ENCODE measurements at places on chromosomes 4 and X.

DNA sequence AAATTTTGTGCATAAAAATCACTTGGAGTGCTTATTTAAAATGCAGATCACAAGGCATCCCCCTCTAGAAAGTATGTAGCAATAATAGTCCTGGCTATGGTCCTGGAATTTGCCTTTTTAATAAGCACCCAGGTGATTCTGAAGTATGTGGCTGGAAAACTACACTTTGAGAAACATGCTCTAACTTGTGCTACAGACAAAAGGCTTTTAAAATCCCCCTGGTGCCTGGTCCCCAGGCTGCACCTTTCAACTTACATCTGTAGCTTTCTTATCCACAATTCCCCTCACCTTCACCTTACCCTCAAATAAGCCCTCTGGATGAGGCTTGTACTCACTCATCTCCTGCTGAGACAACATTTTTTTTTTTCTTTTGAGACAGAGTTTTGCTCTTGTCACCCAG, 21.1 kb downstream of the ART3 start:
- DNase-seq: no peak

DNA sequence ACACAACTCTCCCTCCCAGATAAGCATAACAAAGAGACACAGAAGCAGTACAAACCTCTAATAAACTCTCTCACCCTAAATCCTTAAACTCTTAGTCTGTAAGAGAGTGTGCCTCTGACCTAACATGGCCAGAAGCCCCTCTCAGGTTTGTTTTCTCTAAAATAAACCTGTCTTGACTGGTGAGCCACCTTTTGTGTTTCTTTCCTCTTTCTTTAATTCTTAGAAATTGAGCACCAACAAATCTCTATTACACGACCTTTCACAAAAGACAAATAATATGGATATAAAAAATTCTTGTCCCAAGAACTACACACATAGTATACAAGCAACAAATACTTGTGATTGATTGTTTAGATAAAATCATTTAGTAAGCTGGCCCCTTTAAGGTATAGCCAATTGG, 573.7 kb downstream of the EPHA5 start:
- no peak for DNase-seq

GRCh38 chrX:9110808-9111207, 76.9 kb upstream of the FAM9B start:
- DNase-seq: no peak

- peak; percentile 2 for DNase-seq
These were observed 502.3 kb upstream of the DIAPH2 start for GRCh38 chrX:96182366-96182765.

DNA sequence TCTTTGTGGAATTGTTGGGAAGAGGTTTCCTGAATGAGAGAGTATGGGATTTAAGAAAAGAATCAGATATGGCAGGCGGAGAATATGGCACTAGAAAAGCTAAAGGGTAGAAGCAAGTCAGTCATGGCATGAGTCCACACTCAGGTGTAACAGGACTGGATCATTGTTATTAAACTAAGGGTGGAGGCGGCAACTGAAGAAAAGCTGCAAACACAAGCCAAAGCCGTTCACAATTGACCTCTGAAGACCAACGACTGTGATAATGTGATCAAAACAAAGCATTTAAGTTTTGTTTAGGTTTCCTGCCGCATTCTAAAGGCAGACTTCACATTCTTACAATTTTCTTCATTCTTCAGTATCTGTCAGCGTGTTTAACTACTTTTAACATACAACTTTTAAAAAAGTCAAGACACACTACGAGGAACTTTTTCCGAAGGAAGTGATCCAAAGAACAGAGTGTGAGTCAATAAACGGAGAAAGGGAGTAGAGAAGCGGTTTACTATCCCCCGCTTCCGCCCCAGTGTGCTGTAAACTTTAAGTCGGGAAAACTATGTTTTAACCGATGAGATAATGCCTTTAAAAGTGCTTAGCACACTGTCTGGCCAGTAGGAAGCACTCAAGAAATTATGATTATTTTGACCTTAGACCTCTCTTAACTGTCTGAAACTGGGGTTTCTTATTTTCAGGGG, 909 bp upstream of the SLAIN2 start:
- DNase-seq: no peak

DNA sequence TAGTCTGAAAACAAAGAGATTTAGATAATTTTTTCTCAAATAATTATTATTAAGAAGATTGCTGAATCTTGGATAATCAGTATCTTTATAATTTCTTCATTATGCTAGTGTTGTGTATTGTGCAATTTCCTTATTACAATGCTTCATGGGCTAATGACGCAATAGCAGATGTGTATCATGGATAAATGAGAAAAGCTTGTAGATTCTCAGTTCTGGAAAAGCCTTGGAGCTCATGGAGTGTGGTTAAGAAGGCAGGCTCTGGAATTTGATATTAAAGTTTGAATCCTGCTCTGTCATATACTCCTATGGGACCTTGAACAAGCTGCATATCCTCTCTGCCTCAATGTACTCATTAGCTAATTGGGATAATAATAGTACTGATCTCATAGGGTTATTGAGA, 18.9 kb upstream of the CXCL8 start:
- DNase-seq: no peak

- DNase-seq: no peak
These were observed 84.5 kb downstream of the CT47B1 start for GRCh38 chrX:120791013-120791643.

DNA sequence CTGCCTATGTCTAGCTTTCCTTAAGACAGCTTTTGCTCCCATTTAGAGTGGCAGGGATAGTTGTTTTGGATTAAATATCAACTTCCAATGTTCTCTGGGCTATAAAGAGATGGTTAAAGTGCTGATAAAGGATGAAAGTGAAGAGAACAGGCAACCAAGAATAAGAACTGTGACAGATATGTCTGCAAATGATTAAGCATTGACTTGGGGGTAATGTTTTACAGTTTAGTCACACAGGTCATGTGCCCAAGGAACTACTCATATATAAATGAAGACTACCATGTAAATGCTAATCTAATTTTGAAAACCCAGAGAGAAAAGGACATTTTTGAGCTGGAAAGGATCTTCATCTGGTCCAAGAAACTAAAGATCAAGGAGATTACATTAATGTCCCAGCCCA, 42.1 kb downstream of the RBMX2 start:
- no peak for DNase-seq

DNA sequence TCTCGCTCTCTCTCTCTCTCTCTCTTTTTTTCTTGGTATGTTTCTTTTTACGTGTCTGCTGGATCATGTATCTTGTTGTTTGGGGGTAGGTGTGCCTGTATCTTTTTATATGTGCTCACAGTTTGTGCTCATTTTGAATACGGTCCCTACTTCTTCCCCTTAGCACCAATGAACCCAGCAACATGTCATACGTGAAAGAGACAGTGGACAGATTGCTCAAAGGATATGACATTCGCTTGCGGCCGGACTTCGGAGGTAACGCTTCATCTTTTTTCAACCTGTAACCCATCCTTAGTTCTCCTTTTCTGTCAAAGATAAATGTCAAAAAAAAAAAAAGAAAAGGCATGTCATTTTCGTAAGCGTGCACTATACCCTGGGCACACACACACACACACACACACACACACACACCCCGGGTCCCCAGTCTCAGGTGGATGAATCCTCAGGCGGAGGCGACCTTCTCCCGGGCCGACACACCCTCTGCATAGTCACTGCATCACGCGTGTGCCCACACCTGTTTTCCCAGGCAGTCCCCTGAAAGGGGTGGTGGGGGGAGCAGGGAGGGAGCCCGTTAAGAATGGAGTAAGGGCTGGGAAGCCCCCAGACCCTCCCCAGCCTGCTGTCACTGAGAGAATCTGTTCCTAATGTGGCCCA, 511 bp downstream of the GABRB1 start:
- DNase-seq: peak; percentile 20

DNA sequence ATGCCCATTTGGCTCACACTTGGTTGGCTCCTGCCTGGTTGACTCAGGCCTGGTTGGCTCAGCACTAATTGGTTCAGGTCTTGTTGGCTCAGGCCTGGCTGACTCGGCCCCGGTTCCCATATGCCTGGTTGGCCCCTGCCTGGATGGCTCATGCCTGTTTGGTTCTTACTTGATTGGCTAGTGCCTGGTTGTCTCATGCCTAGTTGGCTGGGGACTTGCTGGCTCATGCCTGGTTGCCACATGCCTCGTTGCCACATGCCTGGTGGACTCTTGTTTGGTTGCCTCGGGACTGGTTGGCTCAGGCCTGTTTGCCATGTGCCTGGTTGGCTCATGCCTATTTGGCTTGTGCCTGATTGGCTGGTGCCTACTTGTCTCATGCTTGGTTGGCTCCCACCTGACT, 103.7 kb downstream of the APOOL start:
- no peak for DNase-seq

GRCh38 chr4:74181219-74181618, 23.3 kb downstream of the MTHFD2L start:
- DNase-seq: no peak

DNA sequence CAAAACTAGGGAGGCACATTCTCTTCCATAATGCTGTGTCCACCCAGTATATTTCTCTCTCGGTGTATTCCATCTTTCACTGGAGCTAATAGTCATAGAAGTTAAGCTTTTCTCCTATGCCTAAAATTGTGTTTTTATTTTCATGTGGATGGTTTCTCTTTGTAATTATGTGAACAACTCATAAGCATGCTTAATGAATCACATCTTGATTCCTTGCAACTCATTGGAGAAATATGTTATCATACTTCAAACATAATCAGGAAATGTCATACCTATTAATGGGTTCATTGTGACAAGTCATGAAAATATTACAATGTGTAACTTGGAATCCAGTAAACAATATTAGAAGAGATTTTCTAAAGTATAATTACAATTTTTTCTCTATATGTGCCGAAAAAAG, 186.3 kb downstream of the SLC7A11 start:
- no peak for DNase-seq

DNA sequence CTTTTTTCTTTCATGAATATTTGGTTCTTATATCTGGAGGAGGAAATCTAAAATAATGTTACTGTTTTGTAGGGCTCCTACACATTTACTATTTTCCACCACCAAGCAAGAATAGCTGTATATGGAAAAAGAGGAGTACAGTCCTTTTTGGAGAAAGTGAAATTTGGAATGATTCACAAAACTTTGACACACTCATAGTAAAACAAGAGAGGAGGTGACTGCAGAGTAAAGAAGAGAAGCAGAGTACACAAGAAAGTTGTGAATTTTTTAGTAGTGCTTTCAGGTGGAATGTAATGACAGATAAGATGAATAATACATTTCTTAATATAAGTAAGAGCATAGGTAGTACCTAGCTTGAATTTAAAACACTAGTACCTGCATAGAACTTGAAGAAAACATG, 41.3 kb upstream of the UGT2B4 start:
- DNase-seq: no peak

GRCh38 chr4:1683736-1684505, at the start of gene FAM53A:
Gene FAM53A, minus strand, starts transcription at chr4:1684313. Its CDS starts 15,572 bp downstream, at chr4:1668741.
- DNase-seq: peak; percentile 71

DNA sequence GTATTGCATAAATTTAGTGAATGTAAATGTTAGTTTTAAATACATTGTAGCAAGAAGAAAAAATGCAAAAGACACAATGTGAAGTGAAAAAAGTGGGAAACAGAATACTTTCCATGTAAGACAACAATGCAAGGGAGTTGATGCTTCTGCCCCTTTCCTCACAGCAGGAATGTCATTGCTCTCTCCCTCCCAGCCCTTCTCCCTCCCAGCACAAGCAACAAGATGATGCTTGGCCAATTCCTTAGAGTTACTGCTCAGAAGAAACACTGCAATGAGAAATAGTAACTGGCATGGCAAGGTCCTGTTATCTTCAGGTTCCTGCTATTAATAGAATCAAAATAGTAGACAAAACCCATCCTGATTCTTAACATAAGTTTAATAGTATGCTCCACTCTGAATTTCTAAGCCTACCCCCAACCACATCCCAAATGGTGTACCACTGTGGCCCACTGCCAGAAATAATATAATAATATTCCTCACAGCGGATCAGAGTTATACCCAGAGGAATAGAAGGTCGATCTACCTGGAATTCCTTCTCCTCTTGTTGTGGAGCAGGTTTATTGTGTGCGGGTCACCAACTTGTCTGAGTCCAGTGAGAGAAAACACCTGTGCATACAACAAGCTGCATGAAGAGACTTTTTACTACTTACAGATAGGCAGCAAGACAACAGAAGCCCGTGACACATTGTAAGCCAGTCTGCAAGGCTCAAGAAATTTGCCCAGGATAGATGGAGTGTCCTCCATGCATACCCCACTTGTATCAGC, 69.8 kb upstream of the SLC7A11 start:
- DNase-seq: no peak

- no peak for DNase-seq
These were observed 13.8 kb downstream of the FRYL start for GRCh38 chr4:48766131-48766792.

- no peak for DNase-seq
These were observed 211.7 kb downstream of the ZNF674 start for GRCh38 chrX:46333550-46333949.

DNA sequence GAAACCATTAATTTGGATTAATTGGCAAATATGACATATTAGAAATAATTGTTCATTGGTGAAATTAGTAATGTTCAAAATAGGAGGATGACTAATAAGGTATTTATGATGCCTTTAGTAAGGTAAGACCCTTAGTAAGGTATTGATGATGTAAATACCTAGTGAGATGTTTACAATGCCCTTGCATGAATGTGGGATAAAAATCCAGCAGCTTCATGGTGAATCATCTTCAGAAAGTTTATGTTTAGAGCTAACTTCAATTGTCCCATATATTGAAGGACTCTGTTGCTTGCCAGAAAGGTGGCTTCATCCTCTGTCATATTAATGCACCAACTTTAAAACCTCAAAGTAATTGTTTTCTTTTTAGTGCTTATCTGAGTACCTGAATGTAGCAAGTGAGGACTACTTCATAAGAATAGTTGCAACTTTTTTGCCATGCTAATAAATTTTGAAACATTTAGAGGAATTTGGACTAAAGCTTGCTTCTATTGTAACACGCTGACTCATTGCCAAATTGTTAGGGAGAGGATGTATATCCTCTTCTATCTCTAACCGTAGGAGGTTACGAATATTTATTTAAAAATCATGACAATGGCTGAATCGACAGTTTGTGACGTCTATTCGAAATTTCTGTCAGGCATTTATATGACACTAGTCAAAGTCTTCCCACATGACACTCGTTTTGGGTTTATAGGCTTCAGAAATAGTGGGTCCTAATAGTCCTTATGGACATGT, 174.1 kb upstream of the HS3ST1 start:
- no peak for DNase-seq

DNA sequence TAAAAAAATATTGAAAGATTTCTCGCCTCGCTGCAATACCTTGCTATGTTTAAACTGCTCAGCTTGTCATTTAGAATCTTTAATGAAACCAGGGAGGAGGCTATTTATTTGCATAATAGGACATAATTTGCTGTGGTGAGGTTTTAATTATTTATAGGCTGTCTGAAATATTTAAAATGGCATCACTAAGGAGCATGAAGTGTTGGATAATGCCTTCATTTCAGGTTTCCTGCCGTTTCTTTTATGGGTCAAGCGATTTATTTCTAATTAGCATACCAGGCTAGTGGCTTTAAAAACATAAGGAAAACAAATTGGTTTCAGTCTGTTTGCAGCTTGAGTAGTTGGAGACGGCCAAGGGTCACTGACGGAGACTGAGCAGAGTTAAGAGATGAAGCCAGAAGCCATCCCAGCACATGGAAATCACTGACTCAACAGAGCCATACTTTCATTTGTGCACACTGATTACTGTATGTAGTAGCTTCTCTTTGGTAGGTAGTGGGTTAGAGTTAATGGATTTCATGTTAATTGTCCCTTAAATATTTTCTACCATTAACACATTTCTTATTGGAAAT, 1962.4 kb upstream of the TENM3 start:
- DNase-seq: no peak

GRCh38 chr4:152999346-153000075, 63.4 kb downstream of the FHDC1 start:
- DNase-seq: no peak

Measured in HuH-7 (cell line).